ENCODE measurements at places on chromosomes 7 and 10.

DNA sequence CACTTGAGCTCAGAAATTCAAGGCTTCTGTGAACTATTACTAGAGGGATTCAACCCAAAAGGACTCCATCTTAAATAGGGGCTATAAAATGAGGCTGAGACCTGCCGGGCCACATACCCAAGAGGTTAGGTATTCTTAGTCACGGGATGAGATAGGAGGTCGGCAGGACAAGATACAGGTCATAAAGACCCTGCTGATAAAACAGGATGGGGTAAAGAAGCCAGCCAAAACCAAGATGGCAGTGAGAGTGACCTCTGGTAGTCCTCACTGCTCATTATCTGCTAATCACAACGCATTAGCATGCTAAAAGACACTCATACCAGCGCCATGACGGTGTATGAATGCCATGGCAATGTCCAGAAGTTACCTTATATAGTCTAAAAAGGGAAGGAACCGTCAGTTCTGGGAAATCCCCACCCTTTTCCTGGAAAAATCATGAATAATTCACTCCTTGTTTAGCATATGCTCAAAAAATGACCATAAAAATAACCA is 101.2 kb upstream of the TRIM24 start:
- DNase-seq: no peak

DNA sequence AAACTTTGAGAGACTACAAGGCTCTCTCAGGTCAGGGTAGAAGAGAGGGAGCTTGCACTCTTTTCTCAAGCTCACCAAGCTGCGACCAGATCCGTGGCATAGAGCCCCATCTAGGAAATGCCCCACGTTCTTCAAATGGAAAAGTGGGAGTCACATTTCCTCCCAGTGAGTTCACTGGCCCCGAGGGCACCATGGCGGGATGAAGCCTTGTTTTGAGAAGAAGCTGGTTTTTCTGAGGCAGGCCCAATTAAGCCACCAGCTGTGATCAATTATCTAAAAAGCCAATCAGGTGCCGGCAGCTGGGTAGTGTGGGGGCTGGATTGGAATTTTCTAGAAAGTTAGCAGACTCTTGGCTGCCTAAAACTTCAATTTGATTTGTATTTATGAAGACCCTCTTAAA is 101.4 kb downstream of the ZNF365 start:
- no peak for DNase-seq

GRCh38 chr10:33376976-33377657 is 42.6 kb upstream of the NRP1 start:
- no peak for DNase-seq

DNA sequence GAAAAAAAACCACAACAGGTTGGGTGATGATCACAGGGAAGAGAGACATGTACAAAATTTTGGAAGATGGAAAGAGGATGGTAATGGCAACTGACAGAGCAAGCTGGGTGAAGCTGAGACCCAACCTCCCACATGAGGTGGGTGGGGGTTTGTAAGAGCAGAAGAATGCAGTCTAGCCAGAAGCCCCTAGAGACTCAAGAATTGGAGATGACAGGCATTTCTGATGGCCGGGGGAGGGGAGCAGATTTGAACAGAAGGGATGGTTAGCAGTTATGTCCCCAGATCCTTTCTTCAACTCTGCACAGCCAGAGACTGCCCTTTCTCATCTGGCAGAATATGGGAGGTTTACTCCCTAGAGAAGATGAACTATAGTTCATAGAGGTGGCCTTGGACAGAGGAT is 208.0 kb downstream of the GALNT17 start:
- no peak for DNase-seq

GRCh38 chr10:110269374-110270318 is 35.1 kb downstream of the SMNDC1 start:
- DNase-seq: no peak

GRCh38 chr7:107321611-107322010 is 148.2 kb upstream of the GPR22 start:
- no peak for DNase-seq

- no peak for DNase-seq
Observed at GRCh38 chr7:141675436-141676215, 26.3 kb downstream of the DENND11 start.

GRCh38 chr10:71252220-71252619 is 39.9 kb downstream of the UNC5B start:
- DNase-seq: no peak

GRCh38 chr10:131271195-131271880 is 40.2 kb downstream of the TCERG1L start:
- DNase-seq: no peak

GRCh38 chr10:78805176-78805575 is 263.6 kb upstream of the ZMIZ1 start:
- no peak for DNase-seq

DNA sequence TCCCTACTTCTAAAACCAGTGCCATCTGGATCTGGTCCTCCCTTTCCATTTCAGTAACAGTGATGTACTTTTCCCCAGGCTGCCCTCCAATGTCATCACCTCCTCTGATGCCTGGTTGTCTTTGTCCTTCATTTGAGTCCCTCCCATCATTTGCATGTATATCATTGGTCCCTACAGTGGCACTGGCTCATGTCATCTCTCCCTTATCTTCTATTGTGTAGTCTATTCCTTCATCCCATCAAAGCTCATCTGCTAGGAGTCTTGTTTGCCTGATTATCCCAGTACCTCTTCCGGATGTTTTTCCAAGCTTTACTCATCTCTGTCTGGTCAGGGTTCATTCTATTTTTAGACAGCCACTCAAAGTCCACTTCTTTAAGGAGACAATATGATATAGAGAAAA is 292.9 kb upstream of the BMPER start:
- no peak for DNase-seq

DNA sequence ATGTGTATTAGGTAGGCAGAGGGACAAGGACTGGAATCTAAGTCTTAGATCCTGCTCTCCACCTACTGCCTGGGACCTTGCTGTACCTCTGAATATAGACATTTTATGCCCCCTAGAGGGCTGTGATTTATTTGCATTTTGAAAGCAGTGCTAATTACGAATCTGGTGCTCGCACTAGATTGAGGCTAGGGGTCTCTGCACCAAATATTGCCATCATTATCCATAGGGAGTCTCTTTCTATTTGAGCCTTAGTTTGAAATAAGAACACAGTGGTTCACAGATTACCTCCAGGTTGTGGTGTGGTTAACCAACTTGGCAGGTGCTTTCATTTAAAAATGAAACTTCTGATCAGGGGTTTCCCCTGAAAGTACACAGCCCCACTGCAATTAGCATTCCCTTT is 41.8 kb downstream of the CNNM1 start:
- DNase-seq: no peak

DNA sequence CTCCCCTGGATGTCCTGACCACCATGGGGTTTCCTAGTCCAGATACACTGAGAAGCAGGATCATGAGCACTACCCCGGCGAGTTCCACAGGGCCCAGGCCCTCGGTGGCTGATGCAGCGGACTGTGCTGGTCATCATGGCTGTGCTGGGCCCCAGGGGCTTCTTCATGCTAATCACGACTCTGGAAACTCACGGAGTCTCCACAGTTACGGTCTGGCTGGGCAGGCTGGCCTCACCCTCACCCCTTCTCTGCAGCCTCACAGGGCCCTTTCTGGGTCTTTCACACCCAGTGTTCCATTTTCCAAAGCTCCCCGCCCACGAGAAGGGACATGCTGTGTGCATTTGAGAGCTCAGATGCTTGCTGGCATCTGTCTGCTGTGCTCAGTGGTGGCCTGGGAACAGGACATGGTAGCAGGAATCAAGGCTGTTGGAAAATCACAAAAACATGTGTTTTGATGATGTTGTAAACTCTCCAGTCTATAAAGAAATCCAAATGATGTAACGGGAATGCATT is 119.0 kb downstream of the PTPN20 start:
- DNase-seq: no peak

- no peak for DNase-seq
Observed at GRCh38 chr7:149714910-149715471, 58.4 kb downstream of the ZNF467 start.

DNA sequence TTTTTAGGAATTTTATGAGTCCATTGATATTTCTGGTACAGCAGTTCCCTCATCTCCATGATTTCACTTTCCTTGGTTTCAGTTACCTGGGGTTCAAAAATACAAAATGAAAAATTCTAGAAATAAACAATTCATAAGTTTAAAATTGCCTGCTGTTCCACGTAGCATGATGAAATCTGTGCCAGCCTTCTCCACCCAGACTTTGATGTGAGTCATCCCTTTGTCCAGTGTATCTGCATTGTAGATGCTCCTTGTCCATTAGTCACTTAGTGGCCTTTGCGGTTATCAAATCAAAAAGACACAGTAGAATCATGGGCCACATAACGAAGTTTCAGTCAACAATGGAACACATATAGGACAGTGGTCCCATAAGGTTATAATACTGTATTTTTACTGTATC is 286.9 kb downstream of the PTEN start:
- no peak for DNase-seq

Data from stimulated activated CD8-positive, alpha-beta memory T cell treated with anti-CD3 and anti-CD28 coated beads, Interleukin-4, amount 100 ng/mL, for 1 hour (primary cell).